NCI-H1436 (cell line): ENCODE measurements at places on chromosomes 2 and 18.
A peak's percentile ranks its signal among the peaks of the same experiment; 100 is the strongest.

DNA sequence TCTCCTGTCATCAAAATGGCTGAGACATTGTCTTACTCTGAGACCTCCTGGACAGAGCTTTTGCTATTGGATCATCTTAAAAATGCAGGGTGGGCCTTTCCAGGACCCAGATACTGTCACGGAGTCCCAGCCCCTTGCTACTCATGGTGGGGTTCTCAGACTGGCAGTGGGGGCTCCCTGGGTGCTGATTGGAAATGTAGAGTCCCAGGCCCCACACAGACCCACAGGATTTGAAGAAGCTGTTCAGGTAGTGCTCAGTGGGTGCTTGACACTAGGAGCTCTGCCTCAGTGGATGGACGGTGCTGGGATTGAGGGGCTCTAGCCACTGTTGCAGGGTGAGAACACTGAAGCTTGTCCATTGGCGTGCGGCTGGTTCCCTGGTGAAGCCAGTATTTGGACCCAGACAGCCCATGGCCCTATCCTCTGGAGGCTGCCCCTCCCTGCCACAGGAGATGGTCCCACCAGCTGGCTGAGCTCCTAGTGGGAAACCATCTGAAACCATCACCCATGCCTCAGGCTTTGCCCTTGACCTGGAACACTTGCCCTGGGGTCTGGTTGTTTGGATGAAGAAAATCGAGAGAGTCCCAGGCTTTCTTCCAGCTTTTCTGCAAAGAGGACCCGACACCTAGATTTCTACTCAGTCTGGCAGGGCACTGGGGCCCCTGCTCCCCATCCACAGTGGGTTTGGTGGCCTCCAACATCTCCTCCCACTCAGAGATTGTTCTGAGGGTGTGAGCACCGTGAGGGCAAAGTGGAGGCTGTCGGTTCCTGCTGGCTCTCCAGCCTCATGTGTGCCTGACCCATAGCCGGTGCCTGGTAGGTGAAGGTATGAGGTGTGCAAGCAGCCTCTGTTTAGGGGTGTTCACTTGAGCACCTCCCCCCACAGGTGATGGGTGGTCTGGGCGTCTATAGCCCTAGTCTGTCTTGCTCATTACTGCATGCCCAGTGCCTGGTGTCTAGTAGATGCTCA, 30.1 kb downstream of the MROH2A start:
- no peak for DNase-seq

DNA sequence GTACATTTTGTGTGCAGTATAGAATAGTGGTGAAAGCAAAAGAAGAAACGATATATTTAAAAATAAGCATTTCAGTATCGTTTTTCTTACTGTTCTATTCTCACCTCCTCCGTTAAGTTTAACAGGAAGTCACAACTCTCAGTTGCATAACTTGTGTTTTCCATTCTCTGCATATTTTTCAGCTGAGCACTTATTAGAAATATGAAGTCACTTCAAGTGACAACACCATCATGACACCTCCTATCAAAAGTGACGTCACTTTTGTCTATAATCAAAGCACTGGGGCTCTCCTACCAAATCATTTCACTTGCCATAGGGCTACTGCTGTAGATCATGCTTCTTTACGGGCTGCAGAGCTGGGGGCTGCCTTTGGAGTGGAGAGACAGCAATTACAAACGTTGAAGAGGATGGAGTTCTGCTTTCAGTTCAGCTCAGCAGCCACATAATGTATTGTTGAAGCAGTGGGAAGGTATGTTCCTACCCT, 36.3 kb downstream of the STAT4 start:
- no peak for DNase-seq

GRCh38 chr2:128252501-128252900, 66.2 kb downstream of the HS6ST1 start:
- no peak for DNase-seq

DNA sequence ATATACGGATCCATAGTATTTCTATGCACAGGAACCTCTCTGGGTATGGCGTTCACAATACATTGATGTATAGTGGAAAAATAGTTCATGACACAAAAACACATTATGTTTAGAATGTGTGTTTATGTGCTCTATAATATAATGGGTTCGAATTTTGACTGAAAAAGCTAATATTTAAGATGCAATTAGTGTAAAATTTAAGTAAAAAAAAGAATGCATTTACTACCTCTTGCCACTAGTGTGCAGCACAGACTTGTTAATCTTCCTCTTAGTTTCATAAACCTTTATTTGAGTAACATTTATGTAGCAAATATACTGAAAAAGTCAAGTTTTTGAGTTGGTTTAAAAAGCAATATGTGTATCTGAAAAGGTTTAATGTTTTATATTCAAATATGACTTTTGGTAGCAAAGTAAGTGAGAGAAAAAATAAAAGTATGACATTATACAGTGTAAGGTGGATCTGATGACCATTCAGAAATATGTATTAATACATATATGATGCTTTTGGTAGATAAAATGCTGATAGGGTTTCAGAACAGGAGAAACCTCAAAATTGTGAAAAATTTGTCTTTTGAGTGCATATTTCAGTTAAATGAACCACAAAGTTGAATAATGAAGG, 49.4 kb downstream of the CCDC102B start:
- no peak for DNase-seq

GRCh38 chr18:69718912-69719547, 228.6 kb downstream of the CD226 start:
- no peak for DNase-seq

- no peak for DNase-seq
These were observed 14.3 kb downstream of the COPS7B start for GRCh38 chr2:231800493-231801091.

DNA sequence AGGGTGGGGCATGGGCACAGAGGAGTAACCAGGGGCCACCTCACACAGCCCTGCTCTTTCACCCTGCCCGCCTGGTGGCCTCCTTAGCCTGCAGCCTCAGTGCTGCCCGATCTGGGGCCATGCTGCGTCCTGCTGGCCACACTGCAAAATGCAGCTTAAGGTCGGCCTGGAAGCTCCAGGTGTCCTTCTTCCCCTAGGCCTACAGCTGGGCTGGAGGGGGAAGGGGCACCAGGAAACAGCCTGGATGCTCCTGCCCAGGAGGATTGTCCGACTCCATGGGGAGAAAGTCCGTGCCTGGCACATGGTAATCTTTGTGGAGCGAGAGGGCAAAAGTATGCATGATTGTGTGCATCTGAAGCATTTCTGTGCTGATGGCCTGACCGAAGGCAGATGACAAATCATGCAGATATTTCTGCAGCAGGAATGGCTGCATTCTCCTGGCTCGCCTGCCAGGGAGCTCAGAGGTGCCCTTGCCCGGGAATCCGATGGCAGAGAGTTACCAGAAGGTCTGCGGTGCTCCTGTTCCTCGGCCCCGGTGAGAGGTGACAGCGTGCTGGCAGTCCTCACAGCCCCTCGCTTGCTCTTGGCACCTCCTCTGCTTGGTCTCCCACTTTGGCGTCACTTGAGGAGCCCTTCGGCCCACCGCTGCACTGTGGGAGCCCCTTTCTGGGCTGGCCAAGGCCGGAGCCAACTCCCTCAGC, 12.8 kb upstream of the ALPP start:
- DNase-seq, result no peak

GRCh38 chr2:230821261-230821990, 43.3 kb upstream of the ITM2C start:
- no peak for DNase-seq

DNA sequence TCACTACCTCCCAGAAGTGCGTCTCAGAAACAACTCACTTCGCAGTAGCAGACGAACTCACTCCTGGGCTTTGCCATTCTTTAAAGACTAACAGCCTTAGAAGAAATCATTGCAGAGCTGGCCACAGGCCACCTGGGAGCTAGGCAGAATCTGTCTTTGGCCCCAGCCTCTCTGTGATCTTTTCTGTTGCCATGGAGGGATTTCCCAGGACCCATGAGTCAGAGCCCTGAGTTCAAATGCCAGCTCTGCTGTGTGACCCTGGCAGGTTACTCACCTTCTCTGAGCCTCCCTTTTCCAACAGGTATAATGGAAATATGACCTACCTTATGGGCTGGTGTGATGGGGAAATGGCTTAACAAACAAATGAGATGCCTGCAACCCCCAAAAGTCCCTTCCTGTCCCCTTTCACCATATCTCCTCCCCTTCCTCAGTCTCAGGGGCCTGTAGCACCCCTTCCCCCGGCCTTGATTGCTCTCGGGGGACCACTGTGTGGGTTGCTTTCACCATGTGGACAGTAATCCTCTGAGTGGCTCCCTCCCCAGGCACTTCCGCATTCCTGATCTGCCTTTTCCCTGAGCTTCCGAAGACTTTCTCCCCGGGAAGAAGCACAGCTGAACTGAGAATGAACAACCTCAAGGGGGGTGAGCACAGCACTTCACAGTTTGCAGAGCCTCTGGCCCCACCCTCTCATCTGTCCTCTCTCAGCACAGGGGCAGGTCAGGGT, 34.0 kb upstream of the SLC66A3 start:
- DNase-seq, result no peak

DNA sequence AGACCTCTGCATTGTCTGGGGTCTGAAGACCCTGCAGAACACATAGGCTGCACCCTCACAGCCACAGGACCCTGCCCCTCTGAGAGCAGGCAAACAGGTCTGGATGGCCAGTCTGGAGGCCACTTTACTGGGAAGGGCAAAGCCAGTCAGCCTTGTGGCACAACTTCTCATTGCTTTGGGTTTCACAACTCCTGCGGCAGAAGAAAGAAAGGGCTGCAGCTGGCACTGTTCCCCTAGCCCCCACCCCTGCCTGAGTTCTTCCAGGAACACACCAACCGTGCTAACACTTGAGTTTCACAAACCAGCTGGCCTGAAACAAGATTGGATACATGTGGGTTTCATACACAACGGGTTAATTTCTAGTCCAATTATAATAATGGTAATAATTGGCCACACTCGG, 276.5 kb upstream of the MGAT5 start:
- peak; percentile 32 for DNase-seq

- DNase-seq, result no peak
These were observed 1601.2 kb upstream of the CELF4 start for GRCh38 chr18:39166776-39167175.
